ENCODE measurements at places on chromosomes 7 and 10.
A peak's percentile ranks its signal among the peaks of the same experiment; 100 is the strongest.

GRCh38 chr7:70210936-70211310 is 612.6 kb downstream of the AUTS2 start:
- no peak for DNase-seq

DNA sequence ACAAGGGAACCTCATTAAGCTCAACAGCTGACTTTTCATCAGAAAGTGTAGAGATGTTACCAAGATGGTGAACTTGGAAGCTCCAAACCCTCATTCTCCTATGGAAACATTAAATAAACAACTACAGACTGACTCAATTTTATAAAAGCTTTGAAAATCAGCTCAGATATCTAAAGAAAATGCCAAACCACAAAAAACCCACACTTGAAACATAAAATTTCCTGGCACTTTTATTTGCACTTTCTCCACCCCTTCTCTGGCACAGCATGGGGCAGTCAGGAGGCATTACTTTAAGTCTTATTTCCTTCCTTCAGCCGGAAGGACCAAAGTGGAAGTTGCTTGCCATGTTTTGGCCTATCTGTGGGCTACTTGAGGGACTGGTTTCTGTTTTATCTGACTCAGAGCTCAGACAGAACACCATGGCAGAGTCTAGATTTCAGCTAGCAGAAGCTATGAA is 114.7 kb downstream of the ODAD2 start:
- DNase-seq, result peak; percentile 38

- no peak for DNase-seq
Measured at GRCh38 chr10:116311016-116311415, 13.2 kb upstream of the CCDC172 start.

DNA sequence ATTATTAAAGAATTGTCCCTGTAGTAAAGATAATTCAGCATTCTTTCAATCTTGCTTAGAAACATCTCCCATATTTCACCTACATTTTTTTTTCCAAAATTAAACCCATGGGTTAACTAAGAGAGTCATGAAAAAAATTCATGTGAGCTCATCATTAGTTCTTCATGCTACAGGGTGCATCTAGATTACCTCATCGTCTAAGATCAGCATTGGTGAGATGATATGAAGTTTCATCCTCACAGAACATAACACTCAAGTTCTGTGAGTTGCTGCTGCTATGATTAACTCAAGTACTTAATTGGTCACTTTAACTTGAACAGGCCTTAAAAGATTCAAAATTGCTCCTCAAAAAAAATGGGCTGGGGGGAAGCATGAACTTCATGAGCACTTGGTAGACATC is 50.0 kb downstream of the RAB11FIP2 start:
- DNase-seq, result no peak

GRCh38 chr7:100865372-100865911 is 1.7 kb upstream of the TRIP6 start:
- no peak for DNase-seq

Data from CMK (cell line).